IgD-negative memory B cell (primary cell): ENCODE measurements at places on chromosomes 11 and 22. TPM values are rescaled to one million over a fixed set of nuclear protein-coding genes. Genes with fewer than 3 reads are reported as not detected.

The VPREB1 gene
- polyA plus RNA-seq = 1.4 TPM

The TRIM49 gene
- not detected for polyA plus RNA-seq

The CCDC89 gene
- polyA plus RNA-seq = not detected

The HSPA8 gene
- polyA plus RNA-seq = 1,082 TPM

The OR5AK2 gene
- polyA plus RNA-seq = not detected

The MMP10 gene
- polyA plus RNA-seq = not detected

The XKR3 gene
- not detected for polyA plus RNA-seq

The MTFP1 gene
- polyA plus RNA-seq = 27.8 TPM

The GAB2 gene
- polyA plus RNA-seq = 4.2 TPM

The MMP12 gene
- polyA plus RNA-seq = not detected

The CHRDL2 gene
- not detected for polyA plus RNA-seq

The STK33 gene
- 1.4 TPM for polyA plus RNA-seq

The OVOL1 gene
- not detected for polyA plus RNA-seq

The RNF121 gene
- 13.6 TPM for polyA plus RNA-seq

The HDHD5 gene
- polyA plus RNA-seq = 49.4 TPM

The SCGB1C1 gene
- not detected for polyA plus RNA-seq

The APOL4 gene
- not detected for polyA plus RNA-seq

The RTN4RL2 gene
- 0.14 TPM for polyA plus RNA-seq

The OR8J3 gene
- not detected for polyA plus RNA-seq

The OR8H3 gene
- polyA plus RNA-seq = not detected

The TBX10 gene
- polyA plus RNA-seq = not detected

The LARGE2 gene
- 61.7 TPM for polyA plus RNA-seq

The ZNF70 gene
- polyA plus RNA-seq = 0.20 TPM

The NEFH gene
- 0.98 TPM for polyA plus RNA-seq

The PRDM11 gene
- 1.4 TPM for polyA plus RNA-seq

The MRPL16 gene
- polyA plus RNA-seq = 82.6 TPM
